Inflammatory macrophage treated with lipopolysaccharide for 1 hour (primary cell): ENCODE measurements at places on chromosomes 13 and 19.
A peak's percentile ranks its signal among the peaks of the same experiment; 100 is the strongest.

- peak; percentile 16 for DNase-seq
Measured at GRCh38 chr19:40469011-40469410, 2.2 kb downstream of the SPTBN4 start.

GRCh38 chr19:48568345-48568886 is 16.4 kb downstream of the SULT2B1 start:
- no peak for DNase-seq

DNA sequence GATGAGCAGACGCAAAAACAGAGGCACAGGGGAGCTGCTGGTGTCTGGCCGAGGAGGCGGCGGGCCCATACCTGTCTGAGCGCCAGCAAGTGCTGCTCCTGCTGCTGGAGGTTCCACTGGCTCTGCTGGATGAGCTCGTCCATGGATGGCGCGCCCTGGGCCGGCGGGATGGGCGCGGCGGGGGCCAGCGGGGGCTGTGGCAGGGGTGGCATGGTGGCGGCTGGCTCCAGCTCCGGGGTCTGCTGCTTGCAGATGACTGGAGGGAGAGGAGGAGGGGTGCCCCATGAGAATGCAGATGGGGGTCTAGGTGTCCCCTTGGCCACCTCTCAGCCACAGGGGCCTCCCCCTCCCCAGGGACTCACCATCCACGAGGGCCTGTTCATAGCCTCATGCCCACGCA is 6.9 kb downstream of the CHERP start:
- DNase-seq = no peak

DNA sequence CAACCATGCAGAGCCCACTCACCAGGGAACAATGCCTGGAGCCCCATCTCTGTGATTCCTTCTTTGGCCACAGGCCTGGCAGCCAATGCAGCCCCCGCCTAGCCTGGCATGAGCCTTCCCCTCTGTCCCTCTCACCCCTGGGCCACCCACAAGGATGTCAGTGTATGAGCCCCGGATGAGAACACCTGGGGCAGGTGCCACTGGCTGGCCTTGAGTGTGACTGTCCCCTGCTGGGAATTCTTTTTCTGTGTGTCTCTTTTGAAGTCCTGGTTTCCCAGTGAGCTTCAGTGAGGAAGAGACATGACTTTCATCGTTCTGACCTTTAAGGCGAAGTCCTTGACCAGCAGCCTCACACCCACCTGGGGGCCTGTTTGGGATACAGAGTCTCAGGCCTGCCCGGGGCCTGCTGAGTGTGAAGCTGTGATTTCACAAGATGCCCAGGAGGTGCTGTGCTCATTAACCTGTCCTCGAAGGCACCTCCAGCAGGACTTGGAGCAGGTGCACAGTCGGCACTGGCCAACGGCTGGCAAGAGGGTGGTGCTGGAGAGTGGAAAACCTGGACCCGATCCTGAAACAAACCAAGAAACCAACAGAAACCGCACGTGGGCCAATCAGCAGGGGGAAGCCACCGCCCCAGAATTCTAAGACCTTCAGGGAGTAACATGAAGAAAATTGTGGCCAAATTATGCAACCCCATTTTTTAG is 27.4 kb upstream of the SPACA7 start:
- no peak for DNase-seq

GRCh38 chr13:20703780-20704458 is 420 bp downstream of the IL17D start:
- DNase-seq = peak; percentile 59

- peak; percentile 49 for DNase-seq
Measured at GRCh38 chr19:3607303-3608078, 816 bp upstream of the TBXA2R start.

GRCh38 chr19:18191640-18192062 is 1.4 kb upstream of the MPV17L2 start:
- no peak for DNase-seq

DNA sequence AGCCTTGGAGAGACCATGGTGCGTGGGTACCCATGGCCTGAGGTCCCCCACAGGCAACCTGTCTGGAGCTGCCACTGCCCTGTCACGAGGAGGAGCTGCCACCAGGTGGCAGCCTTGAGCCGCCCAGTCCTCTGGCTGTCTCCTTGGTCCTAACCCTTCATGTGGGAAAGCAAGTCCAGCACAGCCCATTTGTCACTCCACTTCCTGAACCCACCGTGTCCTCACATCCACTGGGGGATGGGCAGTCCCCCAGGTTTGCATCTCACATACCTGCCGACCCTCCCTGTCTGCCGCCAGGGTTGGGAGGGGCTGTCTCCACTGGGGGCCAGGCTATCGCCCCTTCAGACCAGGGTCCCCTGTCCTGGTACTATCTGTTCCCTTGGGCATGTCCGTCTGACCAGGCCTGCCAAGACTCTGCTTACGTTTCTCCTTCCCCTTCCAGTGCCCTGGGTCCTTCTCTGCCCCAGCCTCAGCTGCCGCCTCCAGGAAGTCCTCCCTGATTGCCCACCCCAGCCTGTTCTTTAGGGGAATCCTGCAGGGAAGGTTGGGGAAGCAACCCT is 4.5 kb downstream of the FAM174C start:
- DNase-seq = peak; percentile 62

GRCh38 chr13:99256283-99256682 is 1.9 kb downstream of the GPR18 start:
- DNase-seq = no peak

GRCh38 chr19:4297901-4298809 is 4.0 kb downstream of the TMIGD2 start:
- DNase-seq = no peak
